ENCODE measurements at places on chromosomes 7 and 10. TPM values are rescaled to one million over a fixed set of nuclear protein-coding genes. Genes with fewer than 3 reads are reported as not detected.

DNA sequence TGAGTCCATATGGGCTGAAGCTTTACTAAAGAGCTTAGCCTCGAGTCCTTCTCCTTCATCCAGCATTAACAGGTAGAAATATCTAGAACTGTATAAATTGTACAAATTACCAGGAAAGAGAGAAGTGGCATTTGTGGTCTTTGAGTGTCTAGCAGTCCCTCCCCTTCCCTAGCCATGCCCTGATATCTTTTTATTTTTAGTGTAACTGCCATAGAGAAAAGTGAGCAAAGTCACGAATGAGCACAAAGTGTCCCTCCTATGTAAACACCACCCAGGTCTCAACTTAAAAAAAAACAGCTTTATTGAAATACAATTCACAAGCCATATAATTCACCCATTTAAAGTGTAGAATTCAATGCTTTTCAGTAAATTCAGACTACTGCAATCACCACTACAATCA lies 339.0 kb upstream of the ZMIZ1 start:
- H3K36me3 ChIP-seq: no peaks in the 10 kb centered on the region
- H3K27me3 ChIP-seq: no peaks in the 10 kb centered on the region
- no peak for DNase-seq
- peaks cover 14% of the 10 kb centered on the region for H3K4me1 ChIP-seq
- no peak overlapping the region for H3K27ac ChIP-seq

VIPR2 gene
- total RNA-seq: 16.1 TPM

OR6B1 gene
- total RNA-seq: not detected

GNGT1 gene
- total RNA-seq: not detected

ATG9B gene
- 0.09 TPM for total RNA-seq

MORN4 gene
- 11.0 TPM for total RNA-seq

GPR37 gene
- not detected for total RNA-seq

- no peak for DNase-seq
- no peak overlapping the region for H3K4me3 ChIP-seq
- H3K27me3 ChIP-seq: no peaks in the 10 kb centered on the region
- H3K36me3 ChIP-seq: no peaks in the 10 kb centered on the region
- H3K27ac ChIP-seq: no peak overlapping the region
Observed at GRCh38 chr10:10886861-10887531, 130.7 kb upstream of the CELF2 start.

DNA sequence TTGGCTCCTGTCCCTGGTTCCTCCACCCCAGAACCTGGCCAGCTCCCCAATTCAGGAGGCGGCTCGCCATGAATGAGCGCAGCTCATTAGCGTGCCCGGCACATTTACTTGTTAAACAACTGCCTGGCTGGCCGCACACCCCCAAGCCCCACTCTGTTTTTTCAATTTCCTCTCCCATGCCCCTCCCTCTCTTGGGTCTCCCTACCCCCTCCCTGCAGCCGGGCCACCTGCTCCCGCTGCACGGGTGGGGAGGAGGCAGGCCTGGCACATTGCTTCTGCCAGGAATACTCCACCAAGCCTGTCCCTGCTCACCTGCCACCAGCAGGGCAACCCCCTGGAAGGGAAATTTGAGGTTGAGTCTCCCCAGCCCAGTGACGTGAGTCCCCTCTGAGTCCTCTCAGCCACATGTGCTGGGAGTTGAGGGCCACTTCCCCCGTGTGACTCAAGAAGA lies 2.5 kb upstream of the SLIT1 start:
- H3K27ac ChIP-seq: no peak overlapping the region
- peaks cover 8% of the 10 kb centered on the region for H3K4me1 ChIP-seq
- peaks cover 13% of the 10 kb centered on the region for H3K27me3 ChIP-seq
- no peak overlapping the region for H3K4me3 ChIP-seq
- DNase-seq: no peak
- no peaks in the 10 kb centered on the region for H3K36me3 ChIP-seq

DNA sequence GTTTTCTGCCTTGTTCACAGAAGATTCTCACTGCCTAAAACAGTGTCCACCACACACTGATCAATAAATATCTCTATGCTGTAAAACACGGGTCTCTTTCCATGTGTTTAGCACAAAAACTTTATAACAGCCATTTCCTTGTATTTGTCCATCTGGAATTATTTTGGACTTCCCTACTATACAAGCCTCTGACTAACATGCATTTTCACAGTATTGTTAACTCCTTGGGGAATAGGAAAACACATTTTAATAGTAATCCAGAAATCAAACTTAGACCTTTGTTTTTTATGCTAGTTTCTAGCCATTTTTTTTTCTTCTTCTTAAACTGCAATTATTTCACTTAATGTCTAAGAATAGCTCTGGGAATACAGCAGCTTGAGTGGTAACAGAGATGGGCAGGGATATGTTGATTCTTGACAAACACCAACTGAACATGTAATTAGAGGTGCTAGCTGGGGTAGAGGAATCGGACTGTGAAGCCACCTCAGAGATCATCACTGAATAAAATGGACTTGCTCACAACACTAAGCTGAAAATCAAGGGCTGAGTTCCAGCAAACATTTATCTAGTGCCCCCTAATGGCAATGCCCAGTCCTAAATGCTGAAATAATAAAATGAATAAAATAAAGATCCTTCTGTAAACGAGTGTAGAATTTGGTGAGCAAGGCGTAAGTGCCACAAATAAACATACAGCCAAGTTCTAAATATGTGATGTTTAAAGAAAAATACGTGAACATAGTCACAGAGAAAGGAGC lies 593.1 kb downstream of the SORCS1 start:
- no peaks in the 10 kb centered on the region for H3K36me3 ChIP-seq
- H3K4me3 ChIP-seq: no peak overlapping the region
- no peaks in the 10 kb centered on the region for H3K4me1 ChIP-seq
- no peak for DNase-seq

GRCh38 chr10:12340937-12341336 lies 8.4 kb upstream of the CAMK1D start:
- H3K4me1 ChIP-seq: no peaks in the 10 kb centered on the region
- H3K27me3 ChIP-seq: no peaks in the 10 kb centered on the region
- DNase-seq: no peak
- no peak overlapping the region for H3K4me3 ChIP-seq
- no peak overlapping the region for H3K27ac ChIP-seq

DNA sequence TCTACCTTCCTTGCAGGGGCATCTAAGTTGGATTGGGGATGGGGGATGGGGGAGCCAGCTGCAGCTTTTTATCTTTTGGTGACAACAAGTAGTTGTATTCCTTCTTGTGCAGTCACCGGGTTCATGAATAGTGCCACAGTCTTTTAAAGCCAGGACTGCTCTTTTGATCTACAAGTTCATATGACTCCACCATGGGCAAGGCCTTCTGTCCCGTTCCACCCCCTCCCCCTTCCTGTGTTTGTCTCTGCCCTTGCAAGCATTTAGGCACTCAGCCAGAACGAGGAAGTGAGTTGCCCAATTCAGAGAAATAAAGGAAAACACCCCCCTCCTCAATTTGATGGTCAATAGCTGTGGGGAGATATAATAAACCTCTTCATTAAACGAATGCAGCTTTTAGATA lies 44.8 kb upstream of the EGR2 start:
- DNase-seq: no peak
- H3K4me3 ChIP-seq: no peak overlapping the region
- no peak overlapping the region for H3K27ac ChIP-seq
- no peaks in the 10 kb centered on the region for H3K36me3 ChIP-seq

DNA sequence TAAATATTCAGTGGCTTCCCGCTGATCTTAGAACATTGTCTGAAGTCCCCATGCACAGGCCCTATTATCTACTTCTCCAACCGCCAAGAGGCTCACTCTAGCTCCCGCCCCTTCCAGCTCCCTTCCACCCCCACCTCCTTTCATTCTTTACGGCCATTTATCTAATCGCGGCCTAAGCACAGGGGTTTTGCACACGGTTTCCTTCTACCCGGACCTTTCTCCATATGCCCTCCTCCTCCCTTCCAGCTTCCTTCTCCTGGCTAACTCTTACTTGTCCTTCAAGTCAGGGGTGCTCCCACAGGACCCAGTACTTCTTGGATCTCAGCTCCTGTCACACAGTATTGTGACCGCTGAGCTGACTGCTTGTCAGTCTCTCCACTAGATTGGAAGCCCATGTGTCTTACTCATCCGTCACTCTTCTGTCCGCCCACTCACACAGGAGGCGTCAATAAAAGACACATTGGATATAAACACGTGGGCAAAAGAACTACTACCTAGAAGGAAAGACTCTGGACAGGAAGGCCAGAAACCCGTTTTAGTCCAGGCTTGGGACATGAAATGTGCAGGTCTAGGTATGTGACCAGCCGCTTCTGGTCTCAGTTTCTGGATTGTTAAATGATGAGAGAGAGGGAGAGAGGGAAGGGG lies 20.2 kb upstream of the HPS1 start:
- no peaks in the 10 kb centered on the region for H3K27me3 ChIP-seq
- H3K36me3 ChIP-seq: no peaks in the 10 kb centered on the region
- H3K4me1 ChIP-seq: peaks cover 5% of the 10 kb centered on the region
- no peak overlapping the region for H3K4me3 ChIP-seq
- H3K27ac ChIP-seq: peak overlapping the region; percentile 35

CTNNA3 gene
- 189 TPM for total RNA-seq

DNA sequence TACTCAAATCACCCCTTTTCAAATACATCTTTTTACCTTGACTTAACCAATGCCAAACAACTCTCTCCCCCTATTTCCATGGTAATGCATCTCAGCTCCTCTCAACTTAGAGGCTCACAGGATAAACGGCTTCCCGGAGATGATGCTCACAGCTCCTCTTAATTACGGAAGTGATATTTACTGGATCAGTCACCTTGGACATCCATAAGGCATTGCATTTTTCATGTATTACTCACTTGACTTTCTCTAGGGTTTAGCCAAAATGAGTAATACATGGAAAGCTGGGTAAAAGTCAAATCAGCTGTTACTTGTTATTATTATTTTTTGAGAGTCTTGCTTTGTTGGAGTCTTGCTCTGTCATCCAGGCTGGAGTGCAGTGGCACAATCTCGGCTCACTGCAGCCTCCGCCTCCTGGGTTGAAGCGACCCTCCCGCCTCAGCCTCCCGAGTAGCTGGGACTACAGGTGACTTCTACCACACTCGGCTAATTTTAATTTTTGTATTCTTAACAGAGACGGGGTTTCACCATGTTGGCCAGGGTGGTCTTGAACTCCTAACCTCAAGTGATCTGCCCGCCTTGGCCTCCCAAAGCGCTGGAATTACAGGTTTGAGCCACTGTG lies 73.3 kb upstream of the RHEB start:
- peaks cover 22% of the 10 kb centered on the region for H3K36me3 ChIP-seq
- H3K4me3 ChIP-seq: no peak overlapping the region
- peaks cover 9% of the 10 kb centered on the region for H3K4me1 ChIP-seq
- no peak for DNase-seq
- H3K27me3 ChIP-seq: no peaks in the 10 kb centered on the region
- peak overlapping the region; percentile 20 for H3K27ac ChIP-seq

IFIT3 gene
- 15.3 TPM for total RNA-seq

CALN1 gene
- not detected for total RNA-seq

DGKI gene
- total RNA-seq: 1.0 TPM

NPFFR1 gene
- not detected for total RNA-seq

- H3K4me1 ChIP-seq: no peaks in the 10 kb centered on the region
- no peak for DNase-seq
- no peak overlapping the region for H3K27ac ChIP-seq
Observed at GRCh38 chr10:109689785-109690184, 233.5 kb downstream of the XPNPEP1 start.

DNA sequence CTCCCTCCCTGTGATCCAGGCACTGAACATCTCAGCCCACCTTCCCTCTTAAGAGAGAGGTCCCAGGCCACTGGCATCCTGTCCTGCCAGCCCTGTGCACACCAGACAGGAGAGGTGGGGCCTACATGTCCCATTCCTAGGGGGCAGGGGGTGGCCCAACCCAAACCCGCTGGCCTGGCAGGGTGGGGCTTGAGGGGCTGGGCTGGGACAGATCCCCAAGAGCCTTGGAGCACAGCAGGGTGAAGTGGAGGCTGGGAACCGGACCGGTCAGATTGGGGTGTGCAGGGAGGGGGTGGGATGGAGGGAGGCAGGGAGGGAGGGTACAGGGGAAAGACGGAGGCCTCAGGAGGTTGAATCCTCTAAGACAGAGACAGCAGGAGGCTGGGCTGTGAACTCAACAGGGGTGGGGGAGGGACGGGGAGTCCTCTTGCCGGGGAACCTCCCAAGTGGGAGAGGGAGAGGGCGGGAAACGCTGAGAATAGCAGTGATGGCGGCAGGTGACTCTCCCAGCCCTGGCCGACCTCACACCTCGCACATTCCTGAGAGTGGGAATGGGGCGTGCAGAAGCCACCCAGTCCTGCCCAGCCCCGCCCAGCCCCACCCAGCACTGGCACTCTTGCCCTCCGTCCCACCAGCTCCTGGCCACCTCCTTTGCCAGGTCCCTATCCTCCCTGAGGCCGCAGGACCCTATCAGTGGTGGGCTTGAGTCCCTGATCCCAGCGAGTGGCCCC lies 6.7 kb downstream of the TSC22D4 start:
- H3K27me3 ChIP-seq: no peaks in the 10 kb centered on the region
- no peak for DNase-seq
- peak overlapping the region; percentile 64 for H3K27ac ChIP-seq
- no peaks in the 10 kb centered on the region for H3K36me3 ChIP-seq

DNA sequence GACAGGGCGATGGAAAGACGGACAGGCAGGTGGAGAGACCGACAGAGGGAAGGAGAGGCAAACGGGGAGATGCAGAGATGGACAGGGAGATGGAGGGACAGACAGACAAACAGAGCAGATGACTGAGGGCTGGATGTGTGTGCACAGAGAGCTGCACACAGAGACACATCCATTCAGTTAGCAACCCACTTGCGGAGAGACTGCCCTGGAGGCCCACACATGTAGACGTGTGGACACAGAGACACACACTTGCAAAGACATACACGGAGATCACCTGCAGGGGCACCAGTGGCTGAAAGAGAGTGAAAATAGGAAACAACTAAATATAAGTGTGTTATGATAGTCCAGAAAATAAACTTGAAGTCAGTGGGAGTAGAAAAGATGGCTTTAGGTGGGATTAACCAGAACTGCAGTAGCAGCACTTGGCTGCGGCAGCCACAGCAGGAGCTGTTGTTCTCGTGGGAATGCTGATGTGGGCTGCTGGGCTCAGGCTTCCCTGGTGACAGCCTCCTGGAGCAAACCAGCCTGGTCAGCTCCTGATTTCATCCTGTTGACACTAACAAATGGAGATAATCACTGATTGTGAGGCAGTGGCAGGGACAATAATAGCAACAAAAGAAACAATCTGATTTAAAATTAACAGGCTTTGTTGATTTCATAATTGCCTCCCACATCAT lies 134.1 kb downstream of the CCNY start:
- H3K4me3 ChIP-seq: no peak overlapping the region
- no peaks in the 10 kb centered on the region for H3K36me3 ChIP-seq
- peak overlapping the region; percentile 46 for H3K27ac ChIP-seq
- no peaks in the 10 kb centered on the region for H3K27me3 ChIP-seq
- H3K4me1 ChIP-seq: peaks cover 74% of the 10 kb centered on the region
- DNase-seq: no peak

PODXL gene
- total RNA-seq: 51.2 TPM

Data from heart right ventricle (tissue), 16 donors.